Activated T-helper 1 cell treated with anti-CD3 and anti-CD28 coated beads, Interleukin-12 subunit alpha, Interleukin-12 subunit beta, Interleukin-2, Interleukin-4 antibody, amounts not matched to agents 30 ng/mL and 10 ng/mL and 1 ng/mL, durations not matched to agents 14 hours and 24 hours and 36 hours (primary cell): ENCODE measurements at places on chromosomes 6 and 20. TPM values are rescaled to one million over a fixed set of nuclear protein-coding genes. Genes with fewer than 3 reads are reported as not detected.

- DNase-seq = no peak
Observed at GRCh38 chr6:131026243-131026642, 36.8 kb downstream of the EPB41L2 start.

- DNase-seq = no peak
Observed at GRCh38 chr20:59025086-59025485, 5.9 kb downstream of the TUBB1 start.

DNA sequence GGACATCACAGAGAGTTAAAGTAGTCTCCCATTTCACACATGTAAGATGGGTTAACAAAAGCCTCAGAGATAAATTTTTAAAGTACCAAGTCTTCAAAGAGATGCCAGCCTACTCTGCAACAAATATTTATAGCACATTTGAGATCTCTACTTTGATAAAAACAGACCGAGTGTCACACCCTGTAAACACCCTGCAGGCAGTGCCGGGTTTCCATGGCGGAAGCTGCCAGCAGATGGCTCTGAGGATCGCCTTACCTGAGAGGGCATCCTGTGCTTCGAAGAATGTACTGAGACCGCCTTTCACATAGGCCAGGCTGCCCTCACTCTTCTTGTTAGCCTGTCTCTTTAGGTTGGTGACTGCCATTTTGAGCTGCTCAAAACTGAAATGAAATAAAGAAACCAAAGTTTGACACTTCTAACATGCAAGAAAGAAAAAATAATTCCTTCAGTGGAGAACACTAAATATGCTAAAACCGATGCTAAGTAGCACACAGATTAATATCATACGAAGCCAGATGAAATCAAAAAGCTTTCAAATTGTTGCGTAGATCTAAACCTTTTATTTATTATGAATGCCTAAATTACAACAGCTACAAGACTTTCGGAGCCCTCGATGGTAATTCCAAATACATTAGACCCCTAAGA lies 39.3 kb downstream of the HUS1B start:
- DNase-seq = no peak

DNA sequence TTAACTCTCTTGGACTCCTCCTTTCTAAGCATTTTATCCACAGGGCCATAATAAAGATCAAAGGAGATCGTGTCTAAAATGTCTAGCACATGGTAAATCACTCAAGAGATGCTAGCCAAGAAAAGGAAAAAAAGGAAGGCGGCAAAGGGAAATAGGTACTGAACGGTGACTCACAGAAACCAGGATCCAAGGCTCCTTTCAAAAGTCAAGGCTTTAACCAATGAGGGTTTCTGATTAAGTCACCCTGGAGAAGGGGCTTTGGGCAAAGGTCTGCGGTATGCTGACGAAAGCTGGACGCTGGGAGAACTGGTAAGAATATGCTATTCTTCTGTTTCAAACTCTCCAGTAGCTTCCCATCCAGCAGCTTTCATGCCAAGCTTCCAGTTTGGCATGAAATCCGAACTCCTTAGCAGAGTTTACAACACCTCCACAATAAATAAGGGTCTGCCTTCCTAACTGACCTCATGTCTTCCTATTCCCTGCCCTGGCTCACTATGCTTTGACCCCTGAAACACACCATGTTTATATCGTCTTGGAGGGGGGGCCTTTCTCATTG lies 1.0 kb downstream of the TOMM34 start:
- no peak for DNase-seq

GRCh38 chr6:116190550-116190949 lies 63.3 kb downstream of the TSPYL4 start:
- DNase-seq = no peak

- no peak for DNase-seq
Observed at GRCh38 chr6:72966628-72967280, 258.5 kb downstream of the KHDC1L start.

DNA sequence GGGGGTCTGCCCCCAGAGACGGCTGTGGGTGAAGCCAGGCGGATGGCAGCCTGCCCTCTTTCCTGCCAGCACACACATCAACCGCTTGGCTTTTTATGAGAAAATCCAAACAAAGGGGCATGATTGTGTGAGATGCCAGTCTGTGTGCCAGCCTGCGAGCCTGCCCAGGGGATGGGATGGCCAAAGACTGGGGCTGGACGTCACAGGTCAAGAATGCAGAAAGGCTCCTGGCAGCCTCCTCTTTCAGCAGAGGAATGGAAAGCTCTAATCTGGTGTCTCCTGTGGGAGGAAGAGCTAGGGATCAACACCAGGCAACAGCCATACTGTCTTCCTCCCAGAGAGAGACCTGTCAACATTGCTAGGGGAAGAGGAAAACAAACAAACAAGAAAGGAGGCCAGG lies 15.8 kb downstream of the TUBB2B start:
- no peak for DNase-seq

DNA sequence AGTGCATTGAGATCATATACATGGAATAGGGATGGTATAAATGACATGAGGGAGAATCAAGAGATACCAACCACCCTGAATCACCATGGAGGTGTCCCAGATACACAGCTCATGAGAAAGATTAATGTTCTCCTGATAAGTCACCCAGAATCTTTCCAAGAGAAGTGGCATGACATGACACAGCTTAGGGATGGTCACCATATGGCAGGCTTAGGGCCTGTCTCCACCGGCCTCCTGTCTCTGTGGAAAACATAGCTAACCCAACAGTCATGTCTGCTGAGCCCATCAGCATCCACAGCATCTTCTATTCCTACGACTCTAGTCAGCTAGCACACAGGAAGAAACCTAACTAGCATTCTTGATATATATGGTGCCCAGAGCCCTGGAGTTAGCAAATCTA lies 133.3 kb downstream of the IPCEF1 start:
- DNase-seq = no peak

The ADTRP gene
- total RNA-seq = 10.6 and 13.4 TPM in 2 replicates

The PCNA gene
- total RNA-seq = 512 and 519 TPM in 2 replicates

The SLX4IP gene
- total RNA-seq = 5.0 and 5.8 TPM in 2 replicates

The MEP1A gene
- not detected in 2 replicates for total RNA-seq
